ENCODE measurements at places on chromosomes 13 and 19. TPM values are rescaled to one million over a fixed set of nuclear protein-coding genes. Genes with fewer than 3 reads are reported as not detected.

Gene ZNF112
- 11.1 TPM for total RNA-seq

Gene ZNF724
- total RNA-seq = 6.4 TPM

Gene IGFLR1
- 1.2 TPM for total RNA-seq

Gene FGF22
- not detected for total RNA-seq

Gene ZNF880
- total RNA-seq = 32.1 TPM

Gene LDLR
- 90.7 TPM for total RNA-seq

Gene ZSCAN4
- total RNA-seq = not detected

Gene OR7A5
- total RNA-seq = not detected

Gene PRTN3
- total RNA-seq = not detected

Gene SARS2
- 14.1 TPM for total RNA-seq

Gene ATP4A
- not detected for total RNA-seq

Gene TTYH1
- not detected for total RNA-seq

Gene MVB12A
- 24.5 TPM for total RNA-seq

Gene COMP
- 95.9 TPM for total RNA-seq

Gene ZNF878
- 0.52 TPM for total RNA-seq

Gene KLK14
- not detected for total RNA-seq

Gene KRTDAP
- total RNA-seq = not detected

Gene ZNF547
- 3.5 TPM for total RNA-seq

Gene ZNF780B
- 20.3 TPM for total RNA-seq

Gene CILP2
- total RNA-seq = 0.65 TPM

Gene ZNF808
- total RNA-seq = 19.6 TPM

Gene MEIOSIN
- not detected for total RNA-seq

Gene ZNF813
- 4.9 TPM for total RNA-seq

Gene CADM4
- 0.26 TPM for total RNA-seq

Gene NOVA2
- total RNA-seq = under 0.01 TPM

Gene RNF113B
- not detected for total RNA-seq

Gene CEACAM20
- total RNA-seq = not detected

Gene SMIM7
- total RNA-seq = 76.0 TPM
